Upper lobe of right lung (tissue), 1 donor: ENCODE measurements at places on chromosomes 11 and 22. TPM values are rescaled to one million over a fixed set of nuclear protein-coding genes. Genes with fewer than 3 reads are reported as not detected.
A peak's percentile ranks its signal among the peaks of the same experiment; 100 is the strongest.

GRCh38 chr11:69409812-69410645, 71.4 kb upstream of the LINC01488 start:
- DNase-seq: no peak
- no peaks in the 10 kb centered on the region for H3K36me3 ChIP-seq
- H3K27me3 ChIP-seq: no peaks in the 10 kb centered on the region
- H3K4me1 ChIP-seq: no peaks in the 10 kb centered on the region
- H3K4me3 ChIP-seq: no peak overlapping the region

DNA sequence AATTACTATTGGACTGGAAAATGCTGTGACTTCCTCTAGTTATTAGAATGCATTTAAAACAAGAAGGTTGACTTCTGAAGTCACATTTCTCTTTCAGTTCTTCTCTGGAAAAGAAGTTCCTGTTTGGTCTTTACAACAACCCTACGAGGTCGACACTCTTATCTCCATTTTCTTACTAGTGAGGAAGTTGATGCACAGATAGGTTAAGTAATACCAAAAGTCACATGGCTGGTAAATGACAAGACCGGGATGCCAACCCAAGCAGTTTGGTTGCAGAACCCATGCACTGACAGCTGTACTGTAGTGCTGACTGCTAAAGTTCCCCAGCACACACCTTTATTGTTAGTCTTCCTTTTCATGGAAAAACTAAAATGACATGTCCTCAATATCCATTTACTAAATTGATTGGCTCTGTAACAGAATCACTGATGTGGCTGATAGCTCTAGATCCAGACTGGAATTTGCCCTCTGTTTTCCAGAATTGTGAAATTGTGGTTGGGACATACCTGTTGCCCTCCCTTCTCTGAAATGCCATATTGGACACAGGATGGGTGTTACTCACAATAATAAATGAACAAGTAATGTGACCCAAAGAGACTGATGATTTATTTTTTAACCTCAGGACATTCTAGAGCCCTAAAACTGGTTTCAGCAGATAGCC, 9.4 kb upstream of the TECTA start:
- no peak for DNase-seq
- H3K27me3 ChIP-seq: no peaks in the 10 kb centered on the region

- H3K4me1 ChIP-seq: peaks cover 16% of the 10 kb centered on the region
- peak; percentile 81 for DNase-seq
- H3K4me3 ChIP-seq: no peak overlapping the region
- no peaks in the 10 kb centered on the region for H3K27me3 ChIP-seq
- H3K27ac ChIP-seq: peak overlapping the region; percentile 24
These were observed 7.6 kb downstream of the SLC29A2 start for GRCh38 chr11:66363805-66364535.

MTFP1 gene
- 11.3 TPM for total RNA-seq

- no peak overlapping the region for H3K27ac ChIP-seq
- DNase-seq: no peak
- H3K27me3 ChIP-seq: no peaks in the 10 kb centered on the region
- H3K4me3 ChIP-seq: no peak overlapping the region
- no peaks in the 10 kb centered on the region for H3K4me1 ChIP-seq
These were observed 73.8 kb upstream of the GAL start for GRCh38 chr11:68610452-68611116.

DNA sequence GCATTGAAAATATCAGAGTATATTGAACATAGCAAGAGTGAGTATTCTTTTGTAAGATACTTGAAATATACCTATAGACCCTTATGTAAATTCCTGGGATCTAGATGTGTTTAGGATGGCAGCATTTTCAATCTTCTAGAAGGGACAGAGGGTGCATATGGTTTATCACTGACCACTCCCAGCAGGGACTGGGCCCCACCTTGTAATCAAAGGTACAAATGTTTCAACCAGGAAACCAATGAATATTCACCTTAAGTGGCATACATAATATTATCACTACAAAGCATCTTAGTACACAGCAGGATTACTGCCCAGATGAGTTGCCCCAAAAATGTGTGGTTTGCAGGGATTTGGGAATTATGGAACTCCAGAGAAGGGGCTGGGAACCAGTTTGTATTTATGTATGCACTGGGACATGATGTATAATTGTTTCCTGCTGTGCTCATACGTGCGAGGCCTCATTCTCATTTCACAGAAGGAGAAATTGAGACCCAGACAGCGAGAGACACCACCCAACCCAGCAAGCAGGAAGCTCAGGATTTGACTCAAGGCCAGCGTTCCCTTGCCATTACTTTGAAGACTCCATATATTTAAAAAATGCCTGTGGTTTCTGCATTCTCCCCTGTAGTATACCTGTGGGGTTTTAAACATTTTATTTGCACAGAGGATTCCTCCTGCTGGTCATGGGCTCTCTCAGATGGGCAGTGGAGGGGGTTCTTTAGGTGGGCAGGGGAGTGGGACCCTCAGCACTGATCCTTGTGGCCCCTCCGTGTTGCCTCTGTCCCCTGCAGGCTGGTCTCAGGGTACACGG, 5.2 kb downstream of the APOL4 start:
- peaks cover 15% of the 10 kb centered on the region for H3K4me1 ChIP-seq
- no peak overlapping the region for H3K4me3 ChIP-seq
- H3K27ac ChIP-seq: no peak overlapping the region
- no peaks in the 10 kb centered on the region for H3K27me3 ChIP-seq
- DNase-seq: no peak

WT1 gene
- 1.5 TPM for total RNA-seq

DNA sequence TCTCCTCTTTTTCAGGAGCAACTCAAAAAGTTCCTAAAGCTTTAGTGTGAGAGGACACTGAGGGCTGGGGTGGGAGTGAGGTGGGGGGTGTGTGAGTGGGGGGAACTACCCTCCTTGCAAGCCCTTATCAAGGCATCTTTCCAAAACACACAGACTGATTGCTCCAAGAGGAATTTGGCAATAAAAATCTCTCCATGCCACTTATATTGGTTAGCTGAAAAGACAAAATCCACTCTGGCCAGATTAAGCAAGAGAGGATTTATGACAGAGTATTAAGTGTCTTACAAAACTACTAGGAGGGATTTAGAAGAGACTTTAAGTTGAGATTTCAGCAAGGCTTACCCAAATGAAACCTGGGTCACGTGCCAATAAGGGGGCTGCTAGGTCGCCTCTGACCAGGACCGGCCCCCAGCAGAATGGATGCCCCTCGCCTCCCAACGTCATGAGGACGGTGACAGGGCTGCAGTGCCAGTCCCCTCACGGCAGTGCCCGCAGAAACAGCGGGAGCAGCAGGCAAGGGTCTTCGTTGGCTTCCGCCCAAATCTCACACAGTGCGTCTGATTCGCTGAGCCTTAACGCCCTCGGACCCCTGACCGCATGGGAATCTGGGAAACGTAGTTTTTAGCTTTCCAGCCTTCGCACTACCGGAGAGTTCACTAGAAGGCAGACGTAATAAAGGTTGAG, 22.1 kb upstream of the CTR9 start:
- H3K4me1 ChIP-seq: peaks cover 6% of the 10 kb centered on the region
- DNase-seq: no peak
- H3K27me3 ChIP-seq: no peaks in the 10 kb centered on the region
- no peak overlapping the region for H3K4me3 ChIP-seq
- H3K27ac ChIP-seq: peak overlapping the region; percentile 51
- H3K36me3 ChIP-seq: no peaks in the 10 kb centered on the region

OR52H1 gene
- 0.90 TPM for total RNA-seq

GRCh38 chr11:95652002-95652472, 137.5 kb downstream of the FAM76B start:
- DNase-seq: no peak
- H3K27ac ChIP-seq: no peak overlapping the region
- H3K27me3 ChIP-seq: no peaks in the 10 kb centered on the region
- no peaks in the 10 kb centered on the region for H3K36me3 ChIP-seq
- peaks cover 4% of the 10 kb centered on the region for H3K4me1 ChIP-seq

DNA sequence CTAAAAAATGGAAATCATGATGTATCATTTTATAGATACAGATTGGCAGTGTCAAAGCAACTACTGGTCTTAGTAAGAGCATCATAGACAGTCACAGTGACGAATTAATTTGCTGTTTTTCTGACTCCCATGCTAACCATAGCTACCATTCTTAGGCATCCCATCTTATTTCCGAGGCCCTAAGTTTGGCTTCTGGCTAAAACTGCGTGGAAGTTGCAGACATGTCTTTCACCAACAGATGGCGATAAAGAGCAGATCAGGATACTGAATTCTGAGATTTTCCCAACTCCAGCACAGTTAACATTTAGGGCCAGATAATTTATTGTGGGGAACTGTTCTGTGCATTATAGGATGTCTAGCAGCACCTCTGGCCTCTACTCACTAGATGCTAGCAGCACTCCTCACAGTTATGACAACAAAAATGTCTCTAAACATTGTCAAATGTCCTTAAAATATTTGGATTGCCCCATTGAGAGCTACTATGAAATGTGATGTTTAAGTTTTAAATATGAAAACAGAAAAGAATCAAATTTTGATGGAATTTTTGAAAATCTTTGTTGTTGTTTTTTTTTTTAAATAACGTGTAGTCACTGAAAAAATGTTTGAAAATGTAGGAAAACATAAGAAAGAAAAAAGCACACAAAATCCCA, 16.3 kb downstream of the OR2AG2 start:
- H3K4me1 ChIP-seq: no peaks in the 10 kb centered on the region
- H3K4me3 ChIP-seq: no peak overlapping the region
- no peaks in the 10 kb centered on the region for H3K36me3 ChIP-seq
- no peak overlapping the region for H3K27ac ChIP-seq
- DNase-seq: no peak

VSIG2 gene
- 40.1 TPM for total RNA-seq

ARVCF gene
- total RNA-seq: 25.4 TPM

- peak; percentile 73 for DNase-seq
- no peaks in the 10 kb centered on the region for H3K27me3 ChIP-seq
- peak overlapping the region; percentile 76 for H3K27ac ChIP-seq
- peaks cover 8% of the 10 kb centered on the region for H3K4me1 ChIP-seq
These were observed 452 bp downstream of the MACROD1 start for GRCh38 chr11:64165481-64165841.

DNA sequence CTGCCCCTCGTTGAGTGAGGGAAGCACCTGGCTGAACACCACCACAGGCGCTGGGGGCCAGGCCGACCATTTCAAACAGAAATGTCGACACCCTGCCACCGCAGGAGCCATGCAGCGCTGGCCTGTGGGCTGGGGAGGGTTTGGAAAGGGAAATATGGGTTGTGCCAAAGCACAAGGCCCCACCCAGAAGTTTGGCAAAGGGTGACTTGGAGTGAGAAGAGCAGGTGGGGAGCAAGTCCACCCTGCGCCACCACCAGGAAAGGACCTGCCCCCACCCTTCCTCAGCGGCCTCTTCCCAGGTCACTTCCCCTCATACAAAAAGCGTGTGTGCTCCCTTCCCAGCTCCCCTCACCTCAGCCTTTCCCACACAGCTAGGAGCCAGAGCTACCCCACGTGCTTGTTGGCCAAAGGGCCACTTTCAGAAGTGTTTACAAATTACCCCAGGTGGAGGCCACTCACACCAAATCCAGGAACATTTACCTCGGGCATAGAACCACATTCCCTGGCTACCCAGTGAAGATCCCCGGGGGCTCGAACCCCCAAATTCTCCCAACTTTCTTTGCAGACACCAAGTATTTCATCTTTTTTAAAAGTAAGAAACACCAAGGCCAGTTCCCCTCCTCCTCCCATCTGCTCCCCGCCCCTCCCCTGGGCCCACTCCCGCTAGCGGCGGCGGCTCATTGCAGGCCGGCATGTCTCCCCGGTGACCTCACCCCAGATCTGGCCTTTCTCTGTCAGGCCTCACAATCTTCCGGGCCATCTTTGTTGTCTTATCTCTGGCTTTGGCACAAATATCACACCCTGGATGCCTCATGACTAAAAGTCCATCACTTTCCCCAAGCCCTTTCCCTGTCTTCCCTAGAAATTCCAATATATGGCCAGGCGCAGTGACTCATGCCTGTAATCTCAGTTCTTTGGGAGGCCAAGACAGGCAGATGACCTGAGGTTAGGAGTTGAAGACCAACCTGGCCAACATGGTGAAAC, 20.5 kb upstream of the SCGB1A1 start:
- peak; percentile 64 for DNase-seq
- H3K4me3 ChIP-seq: no peak overlapping the region
- peaks cover 71% of the 10 kb centered on the region for H3K4me1 ChIP-seq
- H3K27me3 ChIP-seq: no peaks in the 10 kb centered on the region
- no peaks in the 10 kb centered on the region for H3K36me3 ChIP-seq
- H3K27ac ChIP-seq: peak overlapping the region; percentile 47

DNA sequence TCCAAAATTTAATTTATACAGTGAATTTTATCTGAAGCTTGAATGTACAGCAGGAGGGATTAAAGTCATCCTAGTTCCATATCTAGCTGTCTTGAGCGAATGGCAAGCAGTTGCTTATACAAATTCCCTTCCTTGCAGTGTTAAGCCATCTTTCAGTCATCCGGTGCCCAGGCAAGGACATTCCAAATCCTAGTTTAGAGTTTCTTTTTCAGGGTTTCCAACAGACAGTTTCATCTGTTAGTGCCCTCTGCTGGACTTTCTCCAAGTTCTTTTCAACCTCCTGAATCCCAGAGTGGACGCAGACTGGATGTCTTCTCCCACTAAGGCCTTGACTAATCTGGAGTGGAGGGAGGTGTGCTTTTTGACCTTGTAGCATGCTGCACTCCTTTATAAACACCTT, 45.4 kb downstream of the GRAMD1B start:
- H3K4me1 ChIP-seq: no peaks in the 10 kb centered on the region
- H3K4me3 ChIP-seq: no peak overlapping the region
- no peak overlapping the region for H3K27ac ChIP-seq
- no peak for DNase-seq

DNA sequence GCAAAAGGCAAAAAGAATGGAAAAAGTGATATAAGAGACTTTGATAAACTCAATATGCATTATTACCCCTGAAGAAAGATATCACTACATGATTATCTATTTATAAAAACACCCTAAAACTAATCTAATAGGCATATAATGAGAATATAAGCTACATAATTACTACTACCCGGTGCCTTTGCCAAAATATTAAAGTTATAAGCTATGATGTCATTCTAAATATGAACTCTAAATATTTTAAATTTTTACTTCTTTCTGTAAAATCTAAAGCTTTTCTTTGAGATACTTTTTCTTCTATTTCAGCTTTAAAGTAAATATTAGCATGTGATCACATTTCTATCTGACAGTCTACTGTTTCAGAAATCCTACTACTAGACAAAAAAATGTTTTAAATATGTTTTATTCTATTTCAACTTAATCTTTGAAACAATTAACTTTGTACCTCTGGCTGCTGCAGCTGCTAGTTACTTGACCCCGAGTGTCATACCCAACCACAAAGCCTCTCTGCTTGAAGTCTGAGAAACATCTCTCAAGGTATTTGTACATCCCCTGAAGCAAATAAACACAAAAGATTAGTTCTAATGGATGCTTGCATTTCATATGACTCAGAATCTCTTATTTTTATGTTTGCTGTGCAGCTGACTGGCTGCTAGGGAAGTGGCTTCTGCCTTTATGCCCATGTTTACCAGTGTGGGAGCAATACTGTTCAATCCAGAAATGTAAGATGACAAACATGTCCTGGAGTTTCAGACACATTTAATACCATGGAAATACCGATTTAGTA, 26.8 kb downstream of the PGM2L1 start:
- no peaks in the 10 kb centered on the region for H3K27me3 ChIP-seq
- H3K36me3 ChIP-seq: peaks cover 10% of the 10 kb centered on the region
- no peaks in the 10 kb centered on the region for H3K4me1 ChIP-seq
- H3K4me3 ChIP-seq: no peak overlapping the region

BCO2 gene
- 7.7 TPM for total RNA-seq

- no peak for DNase-seq
- no peaks in the 10 kb centered on the region for H3K36me3 ChIP-seq
- no peaks in the 10 kb centered on the region for H3K27me3 ChIP-seq
- no peak overlapping the region for H3K27ac ChIP-seq
- peaks cover 4% of the 10 kb centered on the region for H3K4me1 ChIP-seq
These were observed 48.0 kb downstream of the IGLL5 start for GRCh38 chr22:22935546-22936157.
